ENCODE measurements at places on chromosomes 16 and 17. TPM values are rescaled to one million over a fixed set of nuclear protein-coding genes. Genes with fewer than 3 reads are reported as not detected.

KRT32 gene
- not detected for total RNA-seq

DNA sequence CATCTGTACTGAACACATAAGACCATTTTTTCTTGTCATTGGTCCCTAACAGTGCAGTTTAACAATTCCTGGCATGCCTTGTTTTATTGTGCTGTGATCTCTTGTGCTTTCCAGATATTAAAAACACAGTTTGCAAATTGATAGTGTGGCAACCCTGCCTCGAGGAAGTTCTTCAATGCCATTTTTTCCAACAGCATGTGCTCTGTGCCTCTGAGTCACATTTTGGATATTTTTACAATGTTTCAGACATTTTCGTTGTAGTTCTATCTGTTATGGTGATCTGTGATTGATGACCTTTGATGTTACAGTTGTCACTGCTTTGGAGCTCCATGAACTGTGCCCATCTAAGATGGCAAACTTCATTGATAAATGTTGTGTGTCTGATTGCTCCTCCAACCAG, 66.2 kb downstream of the GOSR1 start:
- no peak for DNase-seq
- H3K4me1 ChIP-seq: no peaks in the 10 kb centered on the region
- H3K27ac ChIP-seq: no peak overlapping the region

DNA sequence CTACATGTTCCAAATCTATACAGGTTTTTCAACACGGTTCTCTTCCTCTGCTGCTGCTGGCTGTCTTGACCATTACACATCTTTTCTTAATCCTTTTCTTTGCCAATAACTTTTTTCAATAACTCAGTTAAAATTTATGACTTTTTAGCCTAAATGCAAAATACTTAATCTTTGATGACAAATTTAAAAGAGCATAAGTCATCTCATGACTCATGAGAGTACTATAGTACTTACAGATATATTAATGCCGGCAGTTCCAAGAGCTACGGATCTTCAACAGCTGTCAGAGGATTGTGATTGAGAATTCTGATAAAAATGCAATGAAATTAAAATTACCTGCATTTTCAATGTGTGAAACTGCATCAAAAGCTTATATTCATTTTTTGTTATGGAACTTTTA, 105.5 kb downstream of the KPNA2 start:
- H3K27me3 ChIP-seq: no peaks in the 10 kb centered on the region
- H3K27ac ChIP-seq: no peak overlapping the region
- no peak overlapping the region for H3K4me3 ChIP-seq
- no peak for DNase-seq

DNA sequence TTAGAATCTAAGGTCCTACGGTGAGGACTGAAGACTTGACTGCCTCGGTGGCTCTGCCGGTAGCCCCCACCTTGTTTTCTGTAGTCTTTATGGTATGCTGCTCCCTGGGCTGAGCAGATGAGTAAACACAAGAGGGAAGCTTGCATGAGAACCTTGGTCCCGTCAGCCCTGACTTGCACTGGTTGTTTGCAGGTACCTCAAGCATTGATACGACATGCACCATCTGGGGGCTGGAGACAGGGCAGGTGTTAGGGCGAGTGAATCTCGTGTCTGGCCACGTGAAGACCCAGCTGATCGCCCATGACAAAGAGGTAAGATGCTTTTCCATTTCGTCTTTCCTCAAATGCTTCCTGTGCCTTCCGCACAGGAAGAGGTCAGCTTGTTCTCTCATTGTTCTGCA, 21.1 kb upstream of the TACO1 start:
- H3K36me3 ChIP-seq: peaks cover under 1% of the 10 kb centered on the region
- H3K4me1 ChIP-seq: peaks cover 6% of the 10 kb centered on the region
- no peak overlapping the region for H3K27ac ChIP-seq
- H3K27me3 ChIP-seq: no peaks in the 10 kb centered on the region
- no peak overlapping the region for H3K4me3 ChIP-seq

DNA sequence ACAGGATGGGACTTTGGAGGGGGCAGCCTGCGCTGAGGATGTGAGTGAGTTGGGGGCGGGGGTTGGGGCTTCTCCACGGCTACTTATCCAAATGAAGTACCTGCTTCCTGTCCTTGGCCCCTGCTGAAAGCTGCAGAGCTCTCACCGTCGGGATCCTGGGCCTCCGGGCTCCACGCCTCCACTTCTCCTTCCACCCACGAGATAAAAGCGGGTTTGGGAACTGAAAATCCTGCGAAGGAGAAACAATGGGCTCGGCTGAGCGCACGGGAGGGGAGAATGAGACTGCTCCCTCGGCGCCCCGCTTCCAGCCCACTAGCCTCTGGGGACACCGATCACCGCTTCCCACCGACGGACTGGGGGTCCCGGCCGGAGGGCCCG, 486 bp downstream of the ZNF785 start:
- peak overlapping the region; percentile 90 for H3K4me3 ChIP-seq
- H3K36me3 ChIP-seq: peaks cover 15% of the 10 kb centered on the region
- H3K27me3 ChIP-seq: no peaks in the 10 kb centered on the region
- peak overlapping the region; percentile 73 for H3K27ac ChIP-seq
- H3K4me1 ChIP-seq: peaks cover 28% of the 10 kb centered on the region

- peaks cover 6% of the 10 kb centered on the region for H3K36me3 ChIP-seq
- peaks cover 11% of the 10 kb centered on the region for H3K4me1 ChIP-seq
- no peak for DNase-seq
- no peak overlapping the region for H3K4me3 ChIP-seq
- no peaks in the 10 kb centered on the region for H3K27me3 ChIP-seq
These were observed 1308.0 kb downstream of the CDH11 start for GRCh38 chr16:63813862-63814261.

DNA sequence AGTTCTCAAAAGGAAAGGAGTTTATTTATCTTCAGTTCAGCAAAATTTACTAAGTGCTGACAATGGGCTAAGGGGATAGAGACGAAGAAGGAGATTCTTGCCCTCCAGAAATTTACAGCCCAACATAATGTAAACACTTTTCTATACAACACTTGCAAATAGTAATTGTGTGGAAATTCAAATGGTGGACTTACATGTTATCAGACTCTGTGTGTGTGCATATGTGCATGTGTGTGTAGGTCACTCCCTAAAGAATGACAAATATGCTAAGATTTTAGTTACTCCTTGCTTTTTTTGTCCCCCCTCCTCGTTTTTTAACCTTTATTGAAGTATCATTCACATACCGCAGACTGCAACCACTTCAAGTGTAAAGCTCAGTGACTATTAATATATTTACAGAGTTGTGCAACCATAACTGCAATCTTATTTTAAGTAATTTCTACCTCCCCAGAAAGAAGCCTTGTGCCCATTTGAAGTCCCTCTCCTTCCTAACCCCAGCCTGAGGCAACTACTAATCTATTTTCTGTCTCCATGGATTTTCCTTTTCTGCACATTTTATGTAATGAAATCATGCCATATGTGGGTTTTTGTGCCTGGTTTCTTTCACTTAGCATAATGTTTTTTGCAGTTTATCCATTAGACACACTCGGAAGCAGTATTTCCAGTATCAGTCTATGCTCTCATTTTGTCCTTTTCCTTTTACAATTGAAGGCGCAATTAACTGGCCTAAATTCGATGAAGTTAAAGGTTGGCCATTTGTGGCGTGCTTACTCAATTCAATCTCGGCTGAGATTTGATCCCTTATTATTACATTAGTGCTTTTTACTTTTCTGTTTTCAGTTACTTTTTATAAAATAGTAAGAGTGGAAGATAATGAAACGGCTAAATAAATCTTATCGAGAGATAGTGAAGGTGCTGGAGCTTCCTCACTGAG, 318.4 kb downstream of the HAPSTR1 start:
- peaks cover 6% of the 10 kb centered on the region for H3K4me1 ChIP-seq
- no peaks in the 10 kb centered on the region for H3K36me3 ChIP-seq
- H3K4me3 ChIP-seq: no peak overlapping the region
- no peak overlapping the region for H3K27ac ChIP-seq
- DNase-seq: no peak

- no peaks in the 10 kb centered on the region for H3K36me3 ChIP-seq
- H3K4me3 ChIP-seq: no peak overlapping the region
- H3K27ac ChIP-seq: no peak overlapping the region
- no peaks in the 10 kb centered on the region for H3K4me1 ChIP-seq
These were observed 183.5 kb upstream of the CPHXL start for GRCh38 chr16:75909746-75910145.

- H3K27ac ChIP-seq: peak overlapping the region; percentile 16
- H3K36me3 ChIP-seq: no peaks in the 10 kb centered on the region
- peaks cover 8% of the 10 kb centered on the region for H3K4me1 ChIP-seq
- DNase-seq: no peak
- no peaks in the 10 kb centered on the region for H3K27me3 ChIP-seq
These were observed 116.5 kb downstream of the CMIP start for GRCh38 chr16:81560979-81561657.

- H3K4me3 ChIP-seq: peak overlapping the region; percentile 93
- H3K36me3 ChIP-seq: peaks cover 11% of the 10 kb centered on the region
- no peak for DNase-seq
- H3K27me3 ChIP-seq: peaks cover 3% of the 10 kb centered on the region
These were observed 723 bp downstream of the TRIM37 start for GRCh38 chr17:59105852-59106462.

- peaks cover 4% of the 10 kb centered on the region for H3K4me1 ChIP-seq
- H3K4me3 ChIP-seq: no peak overlapping the region
- DNase-seq: no peak
- peaks cover 5% of the 10 kb centered on the region for H3K36me3 ChIP-seq
- H3K27me3 ChIP-seq: no peaks in the 10 kb centered on the region
These were observed 178.2 kb upstream of the SOX9 start for GRCh38 chr17:71942626-71943025.

DNA sequence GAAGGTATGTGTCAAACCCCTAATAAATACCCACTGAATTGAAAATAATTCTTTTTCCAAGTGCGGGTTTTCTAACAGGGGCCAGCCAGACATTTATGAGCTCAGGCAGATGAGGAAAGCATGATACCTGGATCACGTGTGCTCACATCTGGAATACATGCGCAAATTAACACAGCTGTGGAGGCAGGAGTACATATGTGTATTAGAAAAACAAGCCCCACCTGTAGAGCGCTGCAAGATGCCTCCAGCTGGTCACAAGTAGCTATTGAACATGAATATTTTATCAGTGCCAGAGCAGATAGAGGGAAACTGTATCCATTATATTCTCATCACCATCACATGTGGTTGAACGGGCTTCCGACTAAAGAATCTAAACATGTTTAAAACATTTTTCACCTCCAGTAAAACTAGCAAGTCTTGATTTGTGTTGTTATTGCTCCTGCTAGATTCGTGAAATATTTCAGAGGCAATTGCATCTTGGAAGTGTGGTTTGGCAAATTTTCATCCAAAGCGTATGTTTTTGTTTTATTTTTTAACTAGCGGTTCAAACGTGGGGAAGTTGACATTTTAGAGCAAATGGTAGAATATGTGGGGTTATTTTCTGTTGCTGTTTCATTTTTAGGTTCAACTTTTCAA, 482.8 kb downstream of the CDH13 start:
- H3K27ac ChIP-seq: no peak overlapping the region
- H3K4me3 ChIP-seq: no peak overlapping the region
- DNase-seq: no peak
- peaks cover 51% of the 10 kb centered on the region for H3K27me3 ChIP-seq
- no peaks in the 10 kb centered on the region for H3K36me3 ChIP-seq

DNA sequence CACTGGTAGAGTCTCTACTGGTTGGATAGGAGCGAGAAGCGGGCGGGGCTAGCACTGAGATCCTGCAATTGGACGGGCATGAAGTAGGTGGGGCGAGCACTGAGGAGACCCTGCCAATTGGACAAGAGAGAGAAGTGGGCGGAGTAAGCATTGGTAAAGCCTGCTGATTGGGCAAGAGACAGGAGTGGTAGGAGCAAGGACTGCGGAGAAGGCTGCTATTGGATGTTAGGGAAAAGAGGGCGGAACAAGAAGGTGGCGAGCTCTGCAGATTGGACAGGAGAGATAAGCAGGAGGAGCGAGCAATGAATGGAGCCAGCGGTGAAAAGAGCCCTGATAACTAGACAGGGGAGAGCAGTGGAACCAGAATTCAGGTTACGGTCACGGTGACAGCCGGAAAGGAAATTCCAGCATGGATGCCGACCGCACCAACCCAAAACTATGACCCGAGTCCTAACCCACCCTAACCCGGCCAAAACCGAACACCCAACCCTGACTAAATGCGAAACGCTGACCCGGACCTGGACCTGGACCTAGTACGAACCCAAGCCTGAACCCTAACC, 4.8 kb downstream of the SCGB1C2 start:
- no peak overlapping the region for H3K27ac ChIP-seq
- peak; percentile 5 for DNase-seq
- H3K4me3 ChIP-seq: no peak overlapping the region
- peaks cover 11% of the 10 kb centered on the region for H3K27me3 ChIP-seq
- no peaks in the 10 kb centered on the region for H3K36me3 ChIP-seq

DNA sequence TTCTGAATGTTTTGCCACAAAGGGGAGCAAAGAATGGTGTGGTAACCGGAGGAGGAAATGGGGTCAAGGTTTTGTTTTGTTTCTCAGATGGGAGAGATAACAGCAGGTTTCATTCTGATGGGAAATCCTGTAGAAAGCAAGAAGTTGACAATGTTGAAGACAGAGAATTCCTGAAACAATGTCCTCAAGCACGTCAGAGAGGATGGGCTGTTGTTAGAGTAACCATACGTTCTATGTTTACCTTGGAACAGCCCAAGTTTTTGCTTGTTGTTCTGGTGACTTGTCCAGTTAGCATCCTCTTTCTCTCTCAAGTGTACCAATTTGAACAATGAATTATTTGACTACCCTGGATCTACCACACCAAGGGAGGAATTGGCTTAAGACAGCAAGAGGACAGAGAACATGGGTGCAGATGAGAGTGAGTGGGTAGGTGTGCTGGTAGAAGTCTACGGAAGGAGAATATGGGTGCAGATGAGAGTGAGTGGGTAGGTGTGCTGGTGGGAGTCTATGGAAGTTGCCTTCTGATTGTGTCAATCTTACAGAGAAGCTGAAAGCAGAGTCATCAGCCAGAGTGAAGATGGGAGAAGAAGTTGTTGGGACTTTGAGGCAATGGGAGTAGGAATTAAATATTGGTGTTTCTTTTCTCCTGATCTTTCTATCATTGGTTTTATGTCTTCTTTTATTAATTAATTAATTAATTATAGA, 14.8 kb upstream of the NSRP1 start:
- H3K27ac ChIP-seq: no peak overlapping the region
- peaks cover 14% of the 10 kb centered on the region for H3K4me1 ChIP-seq
- H3K36me3 ChIP-seq: no peaks in the 10 kb centered on the region
- DNase-seq: no peak
- no peak overlapping the region for H3K4me3 ChIP-seq
- H3K27me3 ChIP-seq: no peaks in the 10 kb centered on the region

GRCh38 chr16:86212706-86213436, 297.5 kb upstream of the FOXF1 start:
- H3K27me3 ChIP-seq: peaks cover 8% of the 10 kb centered on the region
- no peaks in the 10 kb centered on the region for H3K4me1 ChIP-seq

DNA sequence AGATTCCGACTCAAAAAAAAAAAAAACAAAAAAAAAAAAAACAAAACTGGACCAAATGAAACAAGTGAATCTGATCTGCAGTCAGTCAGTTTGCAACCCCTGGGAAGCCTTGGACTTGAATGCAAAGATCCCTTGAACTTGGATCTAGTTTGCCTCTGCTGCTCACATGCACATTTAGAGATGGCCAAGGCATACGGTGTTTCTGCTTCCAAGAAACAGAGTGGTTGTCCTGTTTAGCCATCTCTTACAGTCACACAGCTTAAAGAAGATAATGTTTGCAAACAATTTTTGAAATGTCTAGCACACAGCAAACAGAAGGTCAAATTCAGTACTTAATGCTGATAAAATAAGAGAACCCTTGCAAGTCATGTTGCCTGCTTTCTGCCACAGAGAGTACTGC, 4.5 kb downstream of the NDE1 start:
- H3K27me3 ChIP-seq: no peaks in the 10 kb centered on the region
- H3K27ac ChIP-seq: no peak overlapping the region
- DNase-seq: no peak
- H3K4me1 ChIP-seq: peaks cover 19% of the 10 kb centered on the region

- H3K27me3 ChIP-seq: no peaks in the 10 kb centered on the region
- no peaks in the 10 kb centered on the region for H3K4me1 ChIP-seq
- H3K4me3 ChIP-seq: no peak overlapping the region
- no peaks in the 10 kb centered on the region for H3K36me3 ChIP-seq
- DNase-seq: no peak
These were observed 12.0 kb upstream of the SRRM2 start for GRCh38 chr16:2740476-2740875.

Data from neural crest cell (in vitro differentiated cells).